ENCODE measurements at places on chromosomes 1 and 21.

GRCh38 chr1:30196872-30197638, 526.3 kb downstream of the MATN1 start:
- DNase-seq: no peak

GRCh38 chr1:25009671-25010262, 79.7 kb upstream of the RUNX3 start:
- peak; percentile 65 for DNase-seq

DNA sequence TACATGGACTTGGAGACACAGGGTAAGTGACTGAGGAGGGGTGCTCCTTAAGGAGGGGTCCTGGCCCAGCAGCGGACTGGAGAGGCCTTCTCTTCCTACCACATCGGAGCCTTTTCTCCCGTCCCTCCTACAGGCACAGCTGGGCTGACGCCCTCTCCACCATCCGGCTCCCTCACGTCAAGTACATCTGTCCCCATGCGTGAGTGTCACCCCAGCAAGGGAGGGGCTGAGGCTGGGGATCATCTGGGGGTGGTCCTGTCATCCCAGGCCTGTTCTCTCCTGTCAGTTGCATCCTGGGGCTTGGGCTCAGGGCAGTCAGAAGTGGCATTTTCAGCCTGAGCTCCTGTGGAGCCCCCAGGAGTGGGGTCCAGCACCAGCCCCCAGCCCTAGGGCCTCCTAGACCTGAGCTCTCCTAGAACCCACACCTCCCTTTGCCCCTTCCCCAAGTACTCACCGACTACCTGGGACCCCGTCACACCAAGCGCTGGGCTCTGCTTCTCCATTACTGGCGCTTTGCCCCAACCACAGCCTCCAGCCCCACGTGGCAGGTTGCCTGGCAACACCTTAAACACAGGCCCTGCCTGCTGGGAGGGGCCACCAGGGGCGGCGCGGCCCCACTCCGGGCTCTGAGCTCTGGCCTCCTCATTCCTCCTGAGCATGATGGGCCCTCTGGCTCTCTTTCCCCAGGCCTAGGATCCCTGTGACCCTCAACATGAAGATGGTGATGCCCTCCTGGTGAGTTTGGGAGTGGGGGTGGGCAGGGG, 2.3 kb downstream of the LYPLA2 start:
- DNase-seq: peak; percentile 59

DNA sequence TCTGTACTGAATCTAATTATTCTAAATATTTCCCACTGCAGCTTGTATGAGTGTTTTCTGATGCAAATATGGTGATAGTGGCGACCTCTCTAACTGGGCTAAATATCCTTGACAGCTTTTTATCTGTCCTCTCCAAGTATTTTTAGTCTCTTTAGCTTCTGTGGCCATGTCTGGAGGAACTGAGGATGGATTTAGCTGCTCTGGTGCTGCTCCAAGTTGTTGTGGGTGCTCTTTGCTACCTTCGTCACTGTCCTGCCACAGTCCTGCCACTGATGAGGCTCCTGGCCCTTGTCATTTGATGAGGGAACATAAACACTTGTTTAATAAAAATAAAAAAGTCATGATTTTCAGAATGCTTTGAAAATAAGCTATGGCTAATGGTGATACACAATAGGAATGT, 15.9 kb downstream of the CAMTA1 start:
- no peak for DNase-seq

GRCh38 chr1:67618285-67619018, 66.5 kb upstream of the GADD45A start:
- DNase-seq: no peak

DNA sequence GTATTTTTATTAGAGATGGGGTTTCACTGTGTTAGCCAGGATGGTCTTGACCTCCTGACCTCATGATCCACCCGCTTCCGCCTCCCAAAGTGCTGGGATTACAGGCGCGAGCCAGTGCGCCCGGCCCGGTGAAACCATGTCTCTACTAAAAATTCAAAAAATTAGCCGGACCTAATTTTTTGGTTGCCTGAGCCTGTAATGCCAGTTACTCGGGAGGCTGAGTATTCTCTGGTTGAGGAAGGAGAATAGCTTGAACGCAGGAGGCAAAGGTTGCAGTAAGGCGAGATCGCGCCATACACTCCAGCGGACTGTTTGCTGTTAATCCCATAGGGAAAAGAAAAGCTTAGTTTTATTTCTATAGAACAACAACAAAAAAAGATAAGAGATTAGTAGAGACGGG, 29.9 kb upstream of the HJV start:
- DNase-seq: no peak

GRCh38 chr1:114088392-114089299, 65.0 kb downstream of the SYT6 start:
- no peak for DNase-seq

- no peak for DNase-seq
Measured at GRCh38 chr1:167099851-167100250, 6.0 kb downstream of the STYXL2 start.

DNA sequence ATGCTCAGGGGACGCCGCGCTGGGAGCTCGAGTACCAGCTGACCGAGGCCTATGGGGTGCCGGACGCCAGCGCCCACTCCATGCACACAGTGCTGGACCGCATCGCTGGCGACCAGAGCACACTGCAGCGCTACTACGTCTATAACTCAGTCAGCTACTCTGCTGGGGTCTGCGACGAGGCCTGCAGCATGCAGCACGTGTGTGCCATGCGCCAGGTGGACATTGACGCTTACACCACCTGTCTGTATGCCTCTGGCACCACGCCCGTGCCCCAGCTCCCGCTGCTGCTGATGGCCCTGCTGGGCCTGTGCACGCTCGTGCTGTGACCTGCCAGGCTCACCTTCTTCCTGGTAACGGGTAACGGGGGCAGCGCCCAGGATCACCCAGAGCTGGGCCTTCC, 1.3 kb upstream of the XKR8 start:
- DNase-seq: no peak

GRCh38 chr1:212606395-212607205, 2.0 kb upstream of the ATF3 start:
- DNase-seq: peak; percentile 76

DNA sequence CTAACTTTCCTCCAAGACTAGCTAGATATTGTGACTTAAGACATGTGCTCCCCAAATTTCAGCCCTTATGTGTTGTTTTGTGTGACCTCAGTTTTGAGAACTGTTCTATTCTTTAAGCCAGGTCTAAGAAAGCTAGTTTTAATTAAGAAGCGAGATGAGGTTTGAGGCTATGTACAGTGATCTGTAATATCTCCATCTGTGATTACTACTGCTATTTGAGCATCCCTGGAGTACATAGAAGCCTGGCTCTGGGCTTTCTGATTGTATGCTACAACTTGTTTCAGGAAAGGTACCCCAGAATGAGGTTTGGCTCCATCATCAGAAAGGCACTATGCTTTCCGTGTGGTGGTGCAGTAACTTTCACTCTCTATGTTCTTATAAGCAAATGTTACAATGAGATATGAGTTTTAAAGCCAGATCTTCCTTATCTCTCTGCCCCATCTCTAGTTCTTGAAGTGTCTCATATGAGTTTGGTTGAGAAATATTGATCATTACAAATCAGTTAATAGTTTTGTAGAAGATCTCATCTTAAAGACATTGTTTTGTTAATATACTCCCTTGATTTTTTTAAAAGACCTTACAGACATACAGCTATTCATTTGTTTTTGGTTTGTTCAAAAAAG, 605 bp downstream of the RGS4 start:
- DNase-seq: no peak

DNA sequence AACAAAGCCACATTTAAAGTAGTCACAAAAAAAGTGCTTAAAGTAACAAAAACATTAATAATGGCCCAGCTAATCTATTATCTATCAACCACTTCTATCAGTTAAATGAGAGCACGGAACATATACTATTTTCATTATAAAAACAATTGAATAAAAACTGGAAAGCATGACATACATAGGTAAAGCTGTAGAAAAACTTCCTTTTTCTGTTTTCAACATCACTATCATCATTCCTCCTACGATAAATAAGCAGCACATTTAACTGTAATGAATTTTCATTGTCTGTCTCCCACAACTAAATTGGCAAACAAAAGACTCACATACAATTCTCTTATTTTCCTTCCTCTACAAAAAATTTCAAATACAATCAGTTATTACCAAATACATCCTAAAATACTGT, 96.4 kb upstream of the DPH5 start:
- no peak for DNase-seq

GRCh38 chr1:110164725-110165350, 14.5 kb downstream of the SLC6A17 start:
- DNase-seq: no peak

- no peak for DNase-seq
Measured at GRCh38 chr21:35838350-35838749, 222.0 kb downstream of the SETD4 start.

DNA sequence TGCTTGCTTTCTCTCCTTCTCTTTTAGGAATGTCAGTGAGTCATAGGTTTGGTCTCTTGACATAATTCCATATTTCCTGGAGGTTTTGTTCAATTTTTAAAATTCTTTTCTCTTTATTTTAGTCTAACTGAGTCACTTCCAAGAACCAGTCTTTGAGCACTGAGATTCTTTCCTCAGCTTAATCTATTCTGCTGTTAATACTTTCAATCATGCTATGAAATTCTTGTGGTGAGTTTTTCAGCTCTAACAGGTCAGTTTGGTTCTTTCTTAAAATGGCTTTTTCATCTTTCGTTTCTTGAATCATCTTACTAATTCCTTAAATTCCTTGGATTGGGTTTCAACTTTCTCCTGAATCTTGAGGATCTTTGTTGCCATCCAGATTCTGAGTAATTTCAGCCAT, 321.0 kb downstream of the PTBP2 start:
- DNase-seq: no peak

- no peak for DNase-seq
Measured at GRCh38 chr1:86515597-86515996, 31.3 kb upstream of the CLCA4 start.

DNA sequence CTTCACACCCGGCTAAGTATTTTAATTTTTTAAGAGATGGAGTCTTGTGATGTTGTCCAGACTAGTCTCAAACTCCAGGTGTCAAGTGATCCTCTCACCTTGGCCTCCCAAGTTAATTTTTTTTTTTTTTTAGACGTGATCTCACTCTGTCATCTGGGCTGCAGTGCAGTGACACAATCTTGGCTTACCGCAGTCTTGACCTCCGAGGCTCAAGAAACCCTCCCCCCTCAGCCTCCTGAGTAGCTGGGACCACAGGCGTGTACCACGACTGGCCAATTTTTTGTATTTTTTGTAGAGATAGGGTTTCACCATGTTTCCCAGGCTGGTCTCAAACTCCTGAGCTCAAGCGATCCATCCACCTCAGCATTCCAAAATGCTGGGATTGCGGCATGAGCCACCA, 11.7 kb upstream of the IFNLR1 start:
- DNase-seq: no peak

GRCh38 chr1:55284856-55285255, 69.7 kb upstream of the USP24 start:
- DNase-seq: no peak

DNA sequence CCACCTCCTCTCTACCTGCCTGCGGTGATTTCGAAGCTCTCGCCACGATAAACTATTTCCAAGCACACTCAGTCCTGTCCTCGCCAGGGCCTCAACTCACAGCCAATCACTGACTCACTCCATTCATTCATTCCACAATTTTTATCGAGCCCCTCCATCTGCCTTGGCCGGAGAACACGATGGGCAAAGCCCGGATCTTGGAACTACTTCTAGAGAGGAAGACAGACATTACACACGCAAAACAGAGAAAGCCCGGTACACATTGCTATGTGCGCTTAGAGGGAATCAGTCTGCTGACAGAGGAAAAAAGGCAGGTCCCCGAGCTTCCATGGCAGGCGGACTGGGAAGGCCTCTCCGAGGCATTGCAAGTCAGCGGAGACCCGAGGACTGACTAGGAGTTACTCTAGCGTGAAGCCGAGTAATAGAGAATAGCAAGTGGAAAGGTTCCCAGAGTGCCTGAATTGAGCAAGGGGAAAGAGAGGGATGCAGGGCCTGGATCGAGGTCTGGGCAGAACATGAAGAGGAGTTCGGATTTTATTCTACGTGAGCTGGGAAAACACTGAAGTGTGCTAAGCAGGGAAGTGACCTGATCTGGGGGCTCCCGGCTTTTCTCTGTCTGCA, 54.2 kb upstream of the DNAJC6 start:
- DNase-seq: no peak

All from activated CD8-positive, alpha-beta T cell treated with anti-CD3 and anti-CD28 coated beads, Interleukin-2, amount 10 ng/mL, durations not matched to agents 7 days and 5 days (primary cell).